ENCODE measurements at places on chromosomes 6 and 20.

DNA sequence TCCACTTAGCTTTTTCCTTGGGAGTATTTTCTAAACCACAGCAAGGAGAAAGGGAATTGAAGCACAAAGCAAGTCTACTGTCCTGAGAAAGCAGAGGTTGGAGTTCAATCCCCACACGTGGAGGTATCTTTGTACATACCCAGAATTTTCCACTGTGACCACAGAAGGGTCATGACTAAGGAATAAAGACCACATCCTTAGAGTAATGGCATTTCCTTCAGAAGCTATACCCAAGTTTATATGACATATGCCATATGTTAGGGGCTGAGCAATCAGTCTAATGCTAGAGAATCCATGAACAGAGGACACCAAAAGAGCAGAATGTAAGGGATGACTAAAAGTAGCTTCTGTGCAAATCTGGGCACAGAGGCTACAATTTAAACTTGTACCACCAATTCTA is 46.4 kb downstream of the ATG5 start:
- DNase-seq = peak; percentile 47

DNA sequence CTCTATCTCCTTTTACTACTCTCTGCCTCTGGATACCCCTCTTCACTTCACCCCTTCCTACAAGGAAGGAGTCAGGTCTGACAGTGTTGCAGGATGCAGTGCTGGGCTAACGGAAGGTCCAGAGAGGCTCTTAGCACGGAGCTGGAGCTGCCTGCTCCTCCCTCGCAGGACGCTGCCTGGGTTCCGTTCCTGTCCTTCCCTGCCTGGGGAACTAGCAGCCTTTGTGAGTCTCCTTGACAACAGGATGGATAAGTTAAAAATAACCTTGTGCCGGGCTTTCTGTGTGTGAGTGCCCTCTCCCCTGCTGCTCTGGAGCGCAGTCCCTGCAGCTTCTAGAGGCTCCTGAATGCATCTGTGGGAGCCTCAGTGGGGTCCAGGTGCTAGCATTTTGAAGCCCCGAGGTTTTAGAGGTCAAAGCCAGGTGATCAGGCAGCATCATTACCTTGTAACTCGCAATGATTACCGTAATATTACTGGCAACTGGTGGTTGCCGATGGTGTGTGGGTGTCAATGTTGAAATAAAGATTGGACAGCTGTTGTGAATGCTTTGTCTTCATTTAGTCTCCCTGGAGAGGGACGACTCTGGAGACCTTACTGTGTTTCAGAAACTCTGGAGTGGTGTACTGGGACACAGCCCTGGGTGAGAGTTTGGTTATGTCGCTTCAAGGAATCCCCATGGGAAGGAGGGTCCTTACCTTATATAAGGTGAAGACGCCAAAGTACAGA is 44.4 kb downstream of the CDS2 start:
- DNase-seq = peak; percentile 42

DNA sequence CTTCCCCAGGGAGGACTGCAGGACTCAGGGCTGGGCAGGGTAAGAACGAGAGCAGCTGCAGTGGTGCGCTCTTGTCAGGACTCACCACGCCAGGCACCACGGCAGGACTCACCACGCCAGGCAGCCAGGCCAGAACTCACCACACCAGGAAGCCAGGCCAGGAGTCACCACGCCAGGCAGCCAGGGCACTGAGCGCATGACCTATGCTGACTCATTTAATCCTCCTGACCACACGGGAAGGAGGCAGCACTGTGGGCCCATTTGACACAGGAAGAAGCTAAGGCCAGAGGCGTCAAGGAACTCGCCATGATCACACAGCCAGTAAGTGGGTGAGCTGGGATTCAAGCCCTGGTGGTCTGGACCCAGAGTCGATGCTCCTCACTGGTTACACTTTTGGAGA is 189.3 kb downstream of the PREX1 start:
- peak; percentile 69 for DNase-seq

- DNase-seq = no peak
These were observed 476 bp upstream of the TP53RK start for GRCh38 chr20:46689754-46690085.

- no peak for DNase-seq
These were observed 437.4 kb upstream of the NRSN1 start for GRCh38 chr6:23688650-23689049.

DNA sequence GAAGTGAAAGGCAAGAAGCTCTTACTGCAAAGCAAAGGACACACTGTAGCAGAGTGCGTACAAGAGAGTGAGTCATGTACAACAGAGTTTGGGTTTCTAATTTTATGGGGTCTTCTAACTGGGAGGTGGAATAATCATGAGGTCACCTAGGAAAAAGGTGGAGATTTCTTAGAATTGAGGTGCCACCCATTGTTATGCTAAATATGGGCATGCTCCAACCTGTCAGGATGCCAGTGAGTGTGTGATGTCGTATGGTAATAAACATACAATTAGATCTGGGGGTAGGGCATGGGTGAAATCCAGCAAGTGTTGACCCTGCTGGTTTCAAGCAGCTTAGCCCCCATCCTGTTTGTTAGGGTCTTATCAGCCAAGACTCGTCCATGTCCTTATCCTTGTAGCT is 46.6 kb downstream of the OR2B6 start:
- no peak for DNase-seq

DNA sequence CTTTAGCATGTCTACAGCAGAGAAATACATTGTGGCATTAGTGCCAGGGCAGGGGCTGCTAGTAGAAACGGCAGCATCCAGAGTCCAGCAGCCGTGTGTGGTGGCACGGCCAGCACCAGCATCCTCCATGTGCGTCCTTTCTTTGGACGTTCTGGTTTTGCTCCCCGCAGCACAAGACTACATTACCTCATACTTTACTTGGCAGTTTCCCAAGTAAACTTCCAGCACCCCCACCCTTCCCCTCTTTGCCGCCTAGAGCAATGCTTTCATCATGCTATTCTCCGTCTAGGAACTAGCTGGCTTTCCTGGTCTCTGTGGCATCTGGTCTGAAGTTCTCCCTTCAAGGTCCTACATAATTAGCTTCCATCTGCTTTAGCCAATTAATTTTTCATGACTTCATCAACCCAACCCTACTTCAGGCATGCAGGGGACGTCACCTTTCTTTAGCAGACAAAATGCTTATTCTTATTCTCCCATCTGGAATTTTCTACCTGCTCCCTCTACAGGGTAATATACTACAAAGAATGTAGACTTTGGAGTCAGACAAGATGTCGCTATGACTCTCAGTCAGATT is 67.6 kb downstream of the BLOC1S5 start:
- DNase-seq = peak; percentile 84

- DNase-seq = no peak
These were observed 7.6 kb downstream of the CSNK2A1 start for GRCh38 chr20:535958-536357.
